ENCODE measurements at places on chromosomes 2 and 18.

- DNase-seq, result no peak
These were observed 68.1 kb upstream of the ACKR3 start for GRCh38 chr2:236501531-236501930.

- DNase-seq, result no peak
These were observed 56.3 kb downstream of the SLC25A12 start for GRCh38 chr2:171837736-171838135.

DNA sequence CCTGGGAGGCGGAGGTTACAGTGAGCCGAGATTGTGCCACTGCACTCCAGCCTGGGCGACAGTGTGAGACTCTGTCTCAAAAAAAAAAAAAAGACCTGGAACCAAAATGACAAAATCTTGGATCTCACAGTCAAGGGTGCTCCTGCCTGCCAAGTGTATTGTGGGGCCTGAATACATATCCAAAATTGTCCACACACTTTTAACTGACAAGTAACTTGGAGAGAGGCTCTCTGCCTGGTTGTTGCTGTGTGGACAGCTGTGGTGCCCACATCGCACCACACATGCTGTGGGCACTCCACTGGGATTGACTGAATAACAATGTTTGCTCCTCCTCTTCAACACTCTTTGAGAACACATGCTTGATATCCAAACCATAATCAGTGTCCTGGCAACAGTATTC is 117.6 kb upstream of the REV1 start:
- no peak for DNase-seq

- DNase-seq, result no peak
These were observed 33.9 kb downstream of the CFAP53 start for GRCh38 chr18:50232419-50232818.
